ENCODE measurements at places on chromosomes 12 and 14. TPM values are rescaled to one million over a fixed set of nuclear protein-coding genes. Genes with fewer than 3 reads are reported as not detected.

DNA sequence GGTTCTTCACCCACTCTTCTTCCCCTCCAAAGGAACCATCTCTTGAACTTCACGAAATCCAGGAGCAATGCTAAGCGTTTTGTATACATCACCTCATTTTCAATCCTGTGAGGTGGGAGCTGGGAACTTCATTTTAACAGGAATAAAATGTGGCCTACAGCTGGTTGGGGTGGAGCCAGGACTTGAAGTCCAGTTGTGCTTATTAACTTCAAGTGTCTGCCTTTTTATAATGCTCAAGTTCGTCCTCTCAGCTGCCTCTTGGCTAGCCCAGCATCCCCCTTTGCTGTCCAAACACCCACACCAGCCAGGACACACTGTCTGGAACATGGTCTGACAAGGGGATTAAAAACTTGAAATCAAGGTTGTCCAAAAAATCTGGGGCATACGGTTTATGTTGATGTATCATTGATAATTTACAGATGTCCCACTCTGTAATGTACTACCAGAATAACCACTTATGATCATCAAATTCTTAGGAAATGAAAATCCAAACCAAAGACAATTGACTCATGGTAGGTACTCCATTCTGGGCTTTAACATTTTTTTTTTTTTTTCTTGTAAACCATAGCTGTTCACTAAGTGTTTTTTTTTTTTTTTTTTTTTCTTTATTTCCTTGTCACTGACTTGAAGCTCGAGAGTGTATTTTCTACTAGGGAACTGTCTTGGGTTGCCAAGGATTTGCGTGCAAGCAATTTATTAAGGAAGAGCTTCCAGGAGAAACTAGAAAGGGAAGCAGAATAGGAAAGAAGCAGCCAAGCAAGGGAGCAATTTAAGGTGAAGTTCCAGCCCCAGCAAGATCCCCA, 252.3 kb downstream of the EFCAB11 start:
- DNase-seq: peak; percentile 65
- H3K4me3 ChIP-seq: peak overlapping the region; percentile 76
- no peaks in the 10 kb centered on the region for H3K27me3 ChIP-seq

DNA sequence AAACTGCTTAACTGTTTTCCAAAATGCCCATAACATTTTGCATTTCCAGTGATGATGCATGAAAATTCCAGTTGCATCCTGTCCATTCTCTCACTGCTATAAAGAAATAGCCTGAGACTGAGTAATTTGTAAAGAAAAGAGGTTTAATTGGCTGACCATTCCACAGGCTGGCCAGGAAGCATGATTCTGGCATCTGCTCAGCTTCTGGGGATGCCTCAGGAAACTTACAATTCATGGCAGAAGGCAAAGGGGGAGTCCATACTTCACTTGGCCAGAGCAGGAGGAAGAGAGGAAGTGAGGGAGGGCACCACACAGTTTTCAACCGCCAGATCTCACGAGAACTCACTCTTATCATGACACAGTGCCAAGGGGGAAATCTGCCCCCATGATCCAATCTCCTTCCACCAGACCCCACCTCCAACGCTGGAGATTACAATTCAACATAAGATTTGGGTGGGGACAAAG, 18.2 kb upstream of the CLEC2D start:
- H3K27me3 ChIP-seq: peaks cover 3% of the 10 kb centered on the region
- peak overlapping the region; percentile 95 for H3K4me3 ChIP-seq
- peaks cover 60% of the 10 kb centered on the region for H3K36me3 ChIP-seq
- DNase-seq: peak; percentile 88

The KLRC2 gene
- not detected for total RNA-seq

DNA sequence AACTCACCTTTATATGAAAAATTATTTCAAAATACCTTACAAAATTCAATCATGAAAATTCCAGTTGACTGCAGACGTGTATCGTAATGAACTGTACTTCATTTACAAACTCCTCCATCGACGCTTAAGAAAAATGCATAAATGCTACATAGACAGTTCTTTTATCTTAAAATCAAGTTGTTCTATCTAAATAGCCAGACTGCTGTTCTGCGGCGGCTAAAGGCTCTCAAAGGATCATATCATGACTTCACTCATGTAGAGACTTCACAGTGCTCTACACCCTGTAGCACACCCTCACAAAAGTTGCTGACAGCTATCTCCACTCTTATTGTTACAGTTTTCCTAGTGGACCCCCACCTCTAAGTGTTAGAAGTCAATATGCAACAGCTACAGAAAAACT, 5.2 kb downstream of the KRAS start:
- H3K27ac ChIP-seq: no peak overlapping the region
- peaks cover 31% of the 10 kb centered on the region for H3K36me3 ChIP-seq
- DNase-seq: peak; percentile 36
- H3K4me3 ChIP-seq: no peak overlapping the region

DNA sequence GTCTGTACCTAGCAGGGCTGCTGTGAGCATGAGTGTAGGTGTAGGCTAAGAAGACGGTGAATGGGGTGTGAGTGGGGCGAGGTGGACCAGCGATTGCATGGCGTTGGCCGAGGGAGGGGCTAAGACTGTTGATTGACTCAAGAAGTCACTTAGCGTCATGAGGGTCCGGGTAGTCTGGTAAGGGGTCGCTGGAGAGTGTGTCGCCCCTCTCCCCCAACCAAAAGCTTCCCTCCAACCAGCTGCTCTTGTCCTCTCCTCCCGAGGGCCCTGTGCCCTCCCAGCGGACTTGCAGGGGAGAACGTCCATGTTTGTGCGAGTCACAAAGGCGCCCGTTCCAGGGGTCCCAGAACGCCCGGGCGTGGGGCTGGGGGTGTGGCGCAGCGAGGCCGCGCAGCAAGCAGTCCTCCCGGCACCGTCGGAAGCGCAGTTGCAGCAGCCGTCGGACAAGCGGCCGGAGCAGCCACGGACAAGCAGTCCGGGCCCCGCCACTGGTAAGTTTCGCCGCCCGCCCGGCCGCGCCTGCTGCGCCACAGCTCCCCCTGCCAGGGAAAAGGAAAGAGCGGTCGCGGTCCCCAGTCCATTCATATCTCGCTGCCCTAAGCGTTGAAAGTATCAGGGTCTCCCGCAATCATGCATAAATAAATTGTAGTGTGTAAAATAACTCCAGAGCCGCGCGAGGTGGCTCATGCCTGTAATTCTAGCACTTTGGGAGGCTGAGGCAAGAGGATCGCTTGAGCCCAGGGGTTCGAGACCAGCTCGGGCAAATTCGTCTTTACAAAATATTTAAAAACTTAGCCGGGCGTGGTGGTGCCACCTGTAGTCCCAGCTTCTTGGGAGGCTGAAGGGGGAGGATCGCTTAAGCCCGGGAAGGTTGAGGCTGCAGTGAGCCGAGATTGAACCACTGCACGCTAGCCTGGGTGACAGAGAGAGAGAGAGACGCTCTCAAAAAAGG, at the start of gene CCDC63:
TSS of gene CCDC63 (plus strand) at position 373 of the 952 bp plus-strand sequence. CDS start 5,968 bp downstream, outside the sequence.
- DNase-seq: peak; percentile 73
- peaks cover 8% of the 10 kb centered on the region for H3K4me1 ChIP-seq
- no peaks in the 10 kb centered on the region for H3K36me3 ChIP-seq
- H3K4me3 ChIP-seq: peak within 1 kb of the TSS; percentile 78

DNA sequence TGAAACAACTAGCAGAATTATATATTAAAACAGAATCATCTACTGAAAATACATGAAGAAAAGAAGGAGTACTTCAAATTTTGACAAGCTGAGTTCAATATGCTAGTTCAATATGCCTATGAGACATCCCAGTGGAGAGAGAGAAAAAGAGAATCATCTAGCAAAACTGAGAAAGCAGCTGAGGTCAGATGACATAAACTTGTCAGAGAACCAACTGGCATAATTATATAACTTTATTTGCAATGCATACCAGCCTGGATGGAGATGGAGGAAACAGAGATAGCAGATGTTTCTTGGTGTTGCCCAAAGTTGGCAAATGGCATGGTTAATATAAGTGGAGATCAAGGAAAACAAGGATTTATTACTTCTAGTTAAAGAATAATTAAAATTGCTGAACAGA, 148.7 kb upstream of the PDZRN4 start:
- H3K27me3 ChIP-seq: no peaks in the 10 kb centered on the region
- H3K27ac ChIP-seq: no peak overlapping the region
- no peaks in the 10 kb centered on the region for H3K4me1 ChIP-seq
- H3K4me3 ChIP-seq: no peak overlapping the region

DNA sequence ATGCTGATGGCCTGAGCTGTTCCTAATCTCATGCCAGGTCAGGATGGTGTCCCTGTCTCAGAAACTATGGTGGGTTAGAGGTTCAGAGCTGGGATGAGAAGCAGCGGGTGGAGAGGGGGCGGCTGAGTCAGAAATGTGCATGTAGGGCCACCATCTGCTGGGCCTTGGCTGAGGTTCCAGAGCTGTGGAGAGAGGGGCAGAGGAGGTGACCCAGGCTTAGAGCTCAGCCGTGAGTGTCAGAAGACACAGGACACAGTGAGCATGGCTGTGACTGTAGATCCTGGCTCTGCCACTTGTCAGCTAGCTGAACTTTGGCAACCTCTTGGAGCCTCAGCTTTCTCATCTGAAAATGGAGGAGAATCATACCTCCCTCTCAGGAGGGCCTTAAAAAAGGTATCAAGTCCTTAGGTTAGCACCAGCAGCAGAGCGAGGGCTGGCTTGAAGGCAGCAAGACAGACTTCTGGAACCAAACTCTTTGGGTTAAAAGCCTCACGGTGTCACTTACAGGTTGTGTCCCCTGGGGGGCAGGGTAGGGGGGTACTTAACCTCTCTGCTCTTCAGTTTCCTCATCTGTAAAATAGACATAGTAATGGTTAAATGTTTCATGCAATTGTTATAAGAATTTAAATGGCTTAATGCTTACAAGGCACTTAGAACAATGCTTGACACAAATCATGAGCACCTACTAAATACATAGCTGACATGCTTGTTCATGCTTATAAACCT, 34.8 kb downstream of the TMEM229B start:
- no peaks in the 10 kb centered on the region for H3K4me1 ChIP-seq
- DNase-seq: no peak
- H3K27ac ChIP-seq: no peak overlapping the region
- H3K4me3 ChIP-seq: no peak overlapping the region
- peaks cover 11% of the 10 kb centered on the region for H3K27me3 ChIP-seq

Data from activated CD4-positive, alpha-beta T cell treated with anti-CD3 and anti-CD28 coated beads, Interleukin-2, amount 10 ng/mL, durations not matched to agents 24 days and 14 days (primary cell).